Airway epithelial cell (primary cell): ENCODE measurements at places on chromosomes 7 and 10. TPM values are rescaled to one million over a fixed set of nuclear protein-coding genes. Genes with fewer than 3 reads are reported as not detected.

Gene ADARB2
- not detected in 2 replicates for total RNA-seq

Gene TMEM236
- total RNA-seq, result 0.07 TPM in 1 of 2 replicates, not detected in the other

Gene TMEM270
- not detected in 2 replicates for total RNA-seq

Gene GIMAP8
- total RNA-seq, result 0.07 TPM in 1 of 2 replicates, not detected in the other

Gene TRPV6
- 0.28 TPM in 1 of 2 replicates, not detected in the other for total RNA-seq

Gene DLG5
- total RNA-seq, result 36.6 and 49.0 TPM in 2 replicates
